NCI-H1694 treated with DMSO at 0.1 percent for 48 hours (cell line): ENCODE measurements at places on chromosomes 1 and 21.

- peak; percentile 83 for DNase-seq
Observed at GRCh38 chr1:119711804-119712341, at the start of gene PHGDH. TSS of gene PHGDH (plus strand) at chr1:119711934. CDS start at chr1:119712023, 89 bp downstream.

- DNase-seq: no peak
Observed at GRCh38 chr1:117181630-117182041, 29.1 kb downstream of the VTCN1 start.

GRCh38 chr1:178962853-178963711 is 62.6 kb upstream of the FAM20B start:
- DNase-seq: no peak

DNA sequence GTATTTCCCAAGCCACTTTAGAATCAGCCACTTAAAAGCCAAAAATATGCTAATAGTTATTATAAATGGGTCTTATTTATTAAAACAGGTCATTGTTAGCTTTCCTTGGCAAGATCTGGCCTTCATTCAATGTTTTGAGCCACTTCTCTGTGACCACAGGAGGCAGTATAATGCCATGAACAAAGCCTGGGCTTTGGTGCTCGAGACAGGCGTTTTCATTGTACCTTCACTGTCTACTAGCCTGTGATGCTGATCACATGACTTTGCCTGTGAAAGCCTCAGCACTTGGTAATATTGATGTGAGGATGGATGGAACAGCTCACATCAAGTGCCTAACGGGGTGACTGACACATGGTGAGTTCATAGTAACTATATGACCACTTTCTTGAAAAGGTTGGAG is 217.0 kb downstream of the RWDD3 start:
- no peak for DNase-seq

DNA sequence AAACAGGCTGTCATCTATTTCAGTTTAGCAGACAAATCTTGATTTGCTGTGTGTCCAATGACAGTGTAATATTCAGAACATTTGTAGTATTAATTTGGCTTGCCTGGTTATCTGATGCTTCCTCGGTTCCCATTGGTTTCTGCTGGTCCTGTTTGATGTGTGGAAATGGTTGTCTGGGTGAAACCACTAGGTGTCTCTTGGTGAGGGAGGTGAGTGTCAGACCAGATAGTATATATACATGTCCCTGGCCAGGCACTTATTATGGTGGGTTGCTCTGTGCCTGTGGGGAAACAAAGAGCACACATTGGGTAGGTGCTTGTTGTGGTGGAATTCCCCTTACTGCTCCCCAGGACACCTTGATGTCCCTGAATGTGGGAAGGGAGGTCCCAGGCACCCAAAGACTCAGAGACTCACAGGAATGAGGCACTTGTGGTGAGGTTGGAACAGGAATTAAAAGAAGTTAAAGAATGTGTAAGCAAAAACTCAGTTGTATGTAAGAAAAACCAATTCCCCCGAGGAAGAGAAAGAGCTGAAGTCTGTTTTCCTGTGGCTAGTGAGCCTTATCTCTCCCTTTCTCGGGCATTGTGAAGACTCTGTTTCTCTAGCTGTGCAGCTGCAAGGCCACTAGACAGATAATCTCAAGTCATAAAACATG is 1519.1 kb downstream of the BRINP3 start:
- no peak for DNase-seq

DNA sequence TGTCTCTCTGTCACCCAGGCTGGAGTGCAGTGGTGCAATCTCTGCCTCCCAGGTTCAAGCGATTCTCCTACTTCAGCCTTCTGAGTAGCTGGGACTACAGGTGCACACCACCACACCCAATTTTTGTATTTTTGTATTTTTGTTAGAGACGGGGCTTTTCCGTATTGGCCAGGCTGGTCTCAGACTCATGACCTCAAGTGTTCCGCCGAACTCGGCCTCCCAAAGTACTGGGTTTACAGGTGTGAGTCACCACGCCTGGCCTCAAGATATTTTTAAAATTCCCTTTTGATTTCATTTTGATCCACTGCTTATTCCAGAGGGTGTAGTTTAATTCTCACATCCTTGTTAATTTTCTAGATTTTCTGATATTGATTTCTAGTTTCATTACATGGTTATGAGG is 3.8 kb downstream of the IFI44L start:
- no peak for DNase-seq

- DNase-seq: no peak
Observed at GRCh38 chr21:25691976-25692375, 42.7 kb downstream of the ATP5PF start.

DNA sequence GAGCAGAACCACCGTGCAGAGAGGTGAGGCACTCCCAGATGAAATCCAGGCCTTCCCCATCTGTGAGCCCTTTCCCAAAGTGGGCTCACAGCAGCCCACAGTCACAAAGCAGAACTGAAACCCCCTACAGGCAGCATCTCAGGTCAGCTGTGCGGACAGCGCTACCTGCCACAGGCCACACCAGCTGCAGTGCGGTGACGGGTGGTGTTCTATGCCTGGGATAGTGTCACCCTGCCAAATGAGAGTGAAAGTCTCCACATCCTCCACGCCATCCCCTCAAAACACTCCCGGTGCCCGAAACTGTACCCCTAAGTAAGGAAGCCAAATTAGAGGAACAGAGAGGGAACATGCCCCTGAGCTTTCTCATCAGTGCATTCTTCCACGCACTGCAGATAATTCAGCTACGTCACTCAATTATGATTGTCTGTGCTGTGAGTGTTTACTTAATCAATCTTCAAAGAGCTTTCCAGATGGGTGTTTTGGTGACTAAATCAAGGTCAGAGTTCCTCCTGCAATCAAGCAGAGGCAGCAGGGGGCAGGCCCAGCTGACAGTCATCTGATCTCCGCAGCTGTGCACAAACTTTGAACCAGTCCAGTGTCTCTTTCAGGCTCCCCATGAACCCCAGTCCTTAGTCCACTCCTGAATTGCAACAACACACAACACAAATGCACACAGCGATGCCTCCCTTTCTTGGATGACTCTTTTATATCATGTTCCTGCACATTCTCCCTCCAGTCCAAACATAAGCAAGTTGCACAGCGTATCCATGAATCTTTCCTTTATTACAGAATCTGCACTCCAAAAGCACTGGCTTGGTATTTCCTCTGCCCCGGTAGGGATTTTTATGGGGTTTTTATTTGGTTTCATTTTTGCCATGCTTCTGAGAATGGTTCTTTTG is 150.0 kb downstream of the TOMM20 start:
- peak; percentile 54 for DNase-seq

- no peak for DNase-seq
Observed at GRCh38 chr1:97204468-97204867, 482.9 kb downstream of the PTBP2 start.

DNA sequence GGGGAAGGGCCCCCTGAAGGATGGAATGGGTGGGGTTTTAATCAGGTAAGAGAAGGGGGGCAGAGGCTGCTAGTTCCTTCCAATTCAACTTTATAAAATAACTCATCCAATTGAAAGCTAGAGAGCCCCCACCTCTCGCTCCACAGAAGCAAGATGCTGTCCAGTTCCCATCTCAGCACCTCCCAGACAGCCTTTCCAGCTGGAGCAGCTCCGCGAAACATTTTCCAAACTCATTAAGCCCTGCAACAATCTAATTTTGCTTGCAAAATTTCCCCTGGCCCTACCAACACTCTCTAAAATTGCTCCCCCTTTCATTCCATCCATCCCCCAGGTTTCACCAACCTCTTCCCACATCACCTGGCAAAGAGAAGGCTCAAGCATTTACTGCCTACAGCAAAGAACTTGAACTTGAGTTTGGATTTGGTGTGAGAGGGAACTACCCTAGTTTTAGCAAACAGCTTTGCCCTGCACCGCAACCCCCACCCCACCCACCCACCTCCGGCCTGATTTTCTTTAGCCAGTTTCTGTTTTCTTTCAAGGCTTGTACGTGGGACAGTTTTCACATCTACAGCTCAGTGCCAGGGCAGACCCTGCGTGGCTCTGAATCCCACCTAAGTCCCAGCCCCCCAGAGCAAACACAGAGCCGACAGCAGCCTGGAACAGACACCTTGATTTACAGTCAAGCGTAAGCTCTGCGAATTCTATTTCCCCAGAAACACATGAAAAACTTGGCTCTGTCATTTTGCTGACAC is 46.7 kb downstream of the SYF2 start:
- DNase-seq: no peak

DNA sequence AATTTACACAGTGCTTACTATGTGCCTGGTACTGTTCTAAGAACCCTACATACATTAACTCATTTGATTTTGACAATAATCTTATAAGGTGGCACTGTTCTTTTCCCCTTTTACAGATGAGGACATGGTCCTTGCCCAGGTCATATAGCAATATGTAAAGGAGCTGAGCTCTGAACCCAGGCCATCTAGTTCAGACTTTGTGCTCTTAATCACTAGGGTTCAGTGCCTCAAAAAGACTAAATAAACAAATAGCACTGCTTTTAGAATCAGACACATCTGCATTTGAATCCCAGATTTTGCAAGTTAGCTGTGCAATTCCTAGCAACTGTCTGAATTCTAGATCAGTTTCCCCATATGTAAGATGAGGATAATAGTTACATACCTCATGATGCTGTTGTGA is 8.7 kb upstream of the BCAR3 start:
- DNase-seq: no peak

DNA sequence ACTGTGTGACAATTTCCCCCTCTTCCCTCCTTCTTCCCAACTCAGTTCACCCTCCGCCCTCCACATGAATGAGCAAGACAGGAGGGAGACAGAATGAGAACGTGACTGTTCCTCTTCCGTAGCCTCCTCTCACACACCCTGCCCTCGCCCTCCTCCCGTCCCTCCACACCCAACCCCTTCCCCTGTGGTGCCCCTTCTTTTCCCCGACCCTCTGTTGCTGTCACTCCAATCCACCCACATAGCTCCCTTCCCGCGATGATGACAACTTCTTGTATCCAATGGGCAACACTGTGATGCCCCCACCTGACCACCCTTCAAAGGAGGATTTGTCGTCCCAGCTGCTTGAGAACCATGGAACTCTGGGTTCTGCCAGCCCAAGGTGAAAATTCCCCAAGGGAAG is 41.4 kb upstream of the COX20 start:
- DNase-seq: no peak

- no peak for DNase-seq
Observed at GRCh38 chr1:221093903-221094791, 214.9 kb downstream of the HLX start.

DNA sequence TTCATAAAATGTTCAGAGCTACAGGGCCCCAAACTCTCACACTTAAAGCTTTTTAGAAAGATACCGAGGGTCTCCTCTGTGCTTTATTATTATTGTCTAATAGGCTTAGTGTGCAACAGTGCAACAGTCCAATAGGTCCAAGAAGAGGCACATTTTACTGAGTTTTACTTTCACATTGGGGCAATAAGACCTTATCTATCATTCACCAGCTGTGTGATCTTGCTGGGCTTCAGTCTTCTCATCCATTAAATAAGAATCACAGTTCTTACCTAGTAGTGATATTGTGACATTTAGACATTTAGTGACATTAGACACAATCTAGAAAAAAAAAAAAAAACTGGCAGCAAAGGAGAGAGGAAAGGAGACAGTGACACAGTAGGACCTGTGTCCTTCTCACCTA is 175.8 kb upstream of the NFIA start:
- DNase-seq: no peak

- DNase-seq: no peak
Observed at GRCh38 chr1:223233410-223234169, 90.5 kb upstream of the TLR5 start.

DNA sequence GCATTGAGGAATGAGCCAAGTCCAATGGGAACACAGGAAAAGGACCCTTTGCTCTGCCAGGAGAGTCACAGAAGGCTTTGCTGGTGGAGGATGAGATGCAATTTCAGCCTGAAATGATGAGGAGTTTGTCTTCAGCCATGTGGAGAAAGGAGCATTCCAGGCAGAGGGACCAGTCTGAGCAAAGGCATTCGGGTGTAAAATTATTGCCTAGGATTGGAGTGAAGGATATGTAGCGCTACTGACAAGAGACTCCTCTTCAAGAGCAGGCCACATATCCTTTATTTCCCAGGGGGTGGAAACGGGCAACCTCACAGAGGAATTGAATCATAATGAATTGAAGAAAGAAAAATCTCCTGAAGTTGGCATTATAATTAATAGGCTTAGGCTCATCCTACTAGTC is 1.1 kb upstream of the CSF1 start:
- DNase-seq: no peak

DNA sequence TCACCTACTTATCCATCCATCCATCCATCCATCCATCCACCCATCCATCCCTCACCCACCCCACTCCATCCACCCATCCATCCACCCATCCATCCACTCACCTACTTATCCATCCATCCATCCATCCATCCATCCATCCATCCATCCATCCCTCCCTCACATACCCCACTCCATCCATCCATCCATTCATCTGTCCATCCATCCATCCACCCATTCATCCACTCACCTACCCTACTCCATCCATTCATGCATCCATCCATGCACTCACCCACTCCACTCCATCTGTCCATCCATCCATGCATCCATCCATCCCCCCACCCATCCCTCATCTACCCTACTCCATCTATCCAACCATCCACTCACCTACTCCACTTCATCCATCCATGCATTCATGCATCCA is 34.5 kb downstream of the DHRS3 start:
- no peak for DNase-seq

- DNase-seq: no peak
Observed at GRCh38 chr1:113998361-113998760, 19.1 kb downstream of the OLFML3 start.

- DNase-seq: no peak
Observed at GRCh38 chr21:37874904-37875780, 41.1 kb downstream of the KCNJ6 start.

DNA sequence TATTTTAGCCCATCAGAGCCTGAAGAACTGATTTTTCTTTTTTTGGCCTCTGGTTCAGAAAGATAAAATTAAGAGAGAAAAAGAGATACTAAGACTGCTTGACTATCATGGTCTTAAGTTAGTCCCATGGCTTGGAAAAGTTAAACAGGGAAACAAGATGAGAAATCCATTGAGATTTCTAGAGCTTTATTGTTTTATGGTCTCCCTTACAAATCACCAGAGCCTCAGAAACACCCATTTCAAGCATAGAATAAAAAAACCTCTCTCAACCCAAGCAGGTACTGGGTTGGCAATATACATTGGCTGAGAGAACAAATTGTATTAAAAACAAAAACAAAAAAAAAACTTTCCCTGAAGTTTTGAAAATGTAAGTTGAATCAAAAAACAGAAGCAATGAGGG is 3.9 kb downstream of the SELE start:
- no peak for DNase-seq

GRCh38 chr1:200437556-200438203 is 27.8 kb upstream of the ZNF281 start:
- DNase-seq: no peak

DNA sequence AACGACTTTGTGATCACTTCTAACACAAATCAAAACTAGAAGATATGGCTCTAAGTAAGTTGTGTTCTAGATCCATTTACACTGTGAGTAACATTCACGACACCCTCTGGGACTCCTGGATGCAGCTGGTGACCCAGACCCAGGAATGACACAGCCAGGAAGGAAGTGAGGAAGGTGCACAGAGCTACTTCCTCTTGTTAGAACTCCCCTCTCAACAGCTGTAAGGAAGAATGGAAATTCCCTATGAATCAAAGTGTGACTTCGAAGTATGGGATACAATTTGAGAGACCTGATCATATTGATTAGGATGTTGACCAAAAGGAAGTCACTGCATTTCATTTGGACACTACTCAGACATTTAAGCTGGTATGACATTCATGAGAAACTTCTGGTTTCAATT is 185.3 kb downstream of the NRIP1 start:
- DNase-seq: no peak

- no peak for DNase-seq
Observed at GRCh38 chr1:71081697-71082080, 854 bp upstream of the ZRANB2 start.
